ENCODE measurements at places on chromosomes 4 and X. TPM values are rescaled to one million over a fixed set of nuclear protein-coding genes. Genes with fewer than 3 reads are reported as not detected.

The WWC2 gene
- total RNA-seq, result 14.3 TPM

The EPHA5 gene
- total RNA-seq, result 0.15 TPM

DNA sequence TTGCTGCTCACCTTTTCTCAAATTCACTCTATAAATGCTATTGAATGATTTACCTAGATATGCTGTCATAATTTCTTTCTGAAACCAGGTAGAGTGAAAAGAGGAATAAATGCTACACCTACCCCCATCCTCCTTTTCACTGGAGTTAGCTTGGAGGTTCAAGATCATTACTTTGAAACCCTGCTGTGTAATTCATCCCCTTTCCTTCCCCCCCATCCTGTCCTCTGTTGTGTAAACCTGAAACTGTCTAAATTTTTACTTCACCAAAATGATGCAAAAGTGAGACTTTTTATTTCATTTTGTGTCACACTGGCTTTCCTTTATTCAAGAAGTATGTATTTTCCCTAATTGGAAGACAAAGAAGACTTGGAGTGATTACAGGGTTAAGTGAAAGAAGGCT is 5.4 kb downstream of the ZCCHC18 start:
- DNase-seq, result no peak

- DNase-seq, result no peak
Measured at GRCh38 chrX:55142919-55143310, 54.1 kb downstream of the PAGE2 start.

GRCh38 chr4:37268319-37268718 is 23.8 kb downstream of the NWD2 start:
- no peak for DNase-seq

DNA sequence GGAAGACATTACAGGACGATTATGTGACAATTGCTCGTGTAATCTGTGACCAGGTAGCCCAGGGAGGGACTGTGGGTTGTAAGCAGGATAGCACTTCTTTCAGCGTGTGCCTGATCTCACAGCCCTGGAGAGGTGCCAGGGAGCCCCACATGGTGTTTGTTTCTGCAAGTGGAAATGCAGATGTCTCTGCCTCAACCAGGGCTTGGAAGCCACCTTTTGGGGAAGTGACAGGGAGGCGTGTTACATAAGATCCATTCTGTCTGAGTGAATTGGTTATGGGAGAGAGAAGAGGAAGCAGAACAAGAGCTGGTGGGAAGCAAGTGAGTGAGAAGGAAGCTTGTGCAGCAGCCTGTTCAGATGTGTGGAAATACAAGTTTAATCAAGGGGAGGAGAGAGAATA is 104.5 kb upstream of the GATB start:
- DNase-seq, result no peak

DNA sequence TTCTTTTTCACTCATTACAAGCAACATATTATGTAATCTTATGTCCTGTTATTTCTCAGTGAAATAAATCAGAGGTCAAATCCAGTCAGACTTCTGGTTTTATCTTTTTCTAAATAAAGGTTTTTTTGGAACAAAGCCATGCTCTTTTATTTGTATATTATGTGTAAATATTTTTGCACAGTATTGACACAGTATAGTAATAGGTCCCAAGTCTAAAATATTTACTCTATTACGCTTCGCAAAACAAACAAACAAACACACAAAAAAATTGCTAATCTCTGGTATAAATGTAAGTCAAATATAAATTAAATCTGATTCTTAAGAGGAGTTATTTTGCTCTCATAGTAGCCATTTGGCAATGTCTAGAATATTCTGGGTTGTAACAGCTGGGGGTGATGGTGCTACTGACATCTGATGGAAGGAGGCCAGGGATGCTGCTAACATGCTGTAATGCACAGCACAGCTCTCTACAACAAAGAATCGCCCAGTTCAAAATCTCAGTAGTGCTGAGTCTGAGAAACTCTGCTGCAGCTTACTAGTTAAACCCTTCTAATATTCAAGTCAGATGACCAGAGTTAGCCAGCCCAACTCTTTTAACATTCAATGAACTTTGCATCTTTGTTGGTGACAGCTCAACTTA is 602.1 kb downstream of the RAB28 start:
- DNase-seq, result no peak
